A673 (cell line): ENCODE measurements at places on chromosomes 3 and 15. TPM values are rescaled to one million over a fixed set of nuclear protein-coding genes. Genes with fewer than 3 reads are reported as not detected.

DNA sequence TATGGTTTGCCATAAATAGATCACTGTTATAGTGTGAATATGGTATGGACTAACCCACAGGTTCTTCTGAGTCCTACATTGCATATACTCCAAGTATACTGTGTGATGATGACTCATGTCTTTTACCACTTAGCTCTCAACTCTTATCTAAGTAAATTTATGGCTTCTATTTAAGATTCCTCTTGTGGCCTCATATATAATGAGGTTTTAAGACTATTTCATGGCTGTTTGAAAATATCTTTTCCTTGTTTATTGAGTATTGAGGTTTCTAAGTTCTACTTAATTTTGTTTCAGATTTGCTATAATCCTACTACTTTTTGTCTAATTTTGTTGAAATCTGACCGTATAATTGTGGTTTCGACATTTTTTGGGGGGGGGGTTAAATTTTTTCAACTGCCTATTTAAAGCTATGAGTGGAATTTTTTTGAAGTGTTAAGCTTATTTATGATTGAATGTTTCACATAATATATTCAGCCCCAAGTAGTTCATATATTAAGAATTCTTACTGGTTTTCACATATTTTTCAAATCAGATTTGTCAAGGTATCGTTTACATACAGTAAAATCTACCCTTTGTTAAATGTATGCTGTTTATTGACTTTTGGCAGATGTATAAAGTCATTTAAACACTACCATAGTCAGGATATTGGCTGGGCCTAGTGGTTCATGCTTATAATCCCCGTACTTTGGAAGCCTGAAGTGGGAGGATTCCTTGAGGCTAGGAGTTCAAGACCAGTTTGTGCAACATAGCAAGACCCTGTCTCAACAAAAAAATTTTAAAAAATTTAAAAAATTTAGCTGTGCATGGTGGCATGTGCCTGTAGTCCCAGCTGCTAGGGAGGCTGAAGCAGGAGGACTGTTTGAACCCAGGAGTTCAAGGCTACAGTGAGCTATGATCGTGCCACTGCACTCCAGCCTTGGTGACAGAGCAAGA, 11.7 kb downstream of the SLC25A36 start:
- peak; percentile 74 for DNase-seq

GRCh38 chr3:160648701-160649100, 28.3 kb upstream of the ARL14 start:
- DNase-seq = no peak

DNA sequence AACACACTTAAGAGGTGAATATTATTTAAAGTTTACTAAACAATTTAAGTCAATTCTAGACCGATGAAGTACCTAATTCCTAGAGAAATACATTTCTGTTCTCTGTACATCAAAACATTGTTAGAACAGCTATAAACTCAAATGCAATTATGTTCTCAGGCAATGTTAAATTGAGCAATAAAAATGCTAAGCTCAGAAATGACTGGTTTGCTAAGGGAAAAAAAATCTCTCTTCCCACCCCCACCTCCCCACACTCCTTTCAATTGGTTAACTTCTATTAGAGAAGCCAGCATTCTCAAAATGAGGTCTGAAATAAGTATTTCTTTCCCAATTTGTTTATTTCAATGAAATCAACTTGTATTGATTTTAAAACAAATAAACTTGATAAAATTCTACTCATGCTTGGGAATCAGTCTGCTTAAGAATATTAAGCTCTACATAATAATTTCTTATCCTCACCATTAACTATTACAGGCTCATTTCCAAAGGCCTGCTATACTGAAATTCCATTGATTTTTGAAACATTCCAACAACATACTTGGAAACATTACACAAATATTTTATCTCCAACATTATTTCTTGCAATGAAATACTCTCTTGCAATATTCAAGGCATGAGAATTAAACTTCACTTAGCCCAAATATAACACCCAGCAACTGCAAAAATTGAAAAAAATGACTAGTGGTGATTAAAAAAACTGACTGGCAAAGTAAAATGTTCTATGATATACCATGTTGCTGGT, 22.6 kb downstream of the TSPAN3 start:
- no peak for DNase-seq

CP gene
- total RNA-seq = not detected in 2 replicates
